ENCODE measurements at places on chromosomes 3 and 15.

DNA sequence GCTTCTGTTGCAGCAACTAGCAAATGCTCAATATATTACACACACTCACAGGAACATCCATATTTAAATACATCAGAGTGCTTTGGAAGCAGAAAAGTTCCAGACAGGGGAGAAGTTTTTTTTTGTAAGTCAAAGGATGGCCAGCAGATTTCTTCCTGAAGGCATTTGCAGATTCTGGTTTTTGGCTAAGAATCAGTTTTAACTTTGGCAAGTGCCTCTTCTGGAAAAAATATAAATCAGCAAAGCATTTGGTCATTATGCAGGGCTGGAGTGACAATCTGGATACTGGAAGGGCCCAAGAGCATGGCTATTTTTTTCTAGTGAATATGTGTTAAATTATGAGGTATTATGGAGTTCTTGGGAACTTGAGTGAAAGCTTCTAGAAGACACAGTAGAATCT, 495.3 kb upstream of the ARPP21 start:
- no peak for DNase-seq

- no peak for DNase-seq
These were observed 84.0 kb downstream of the DIPK2A start for GRCh38 chr3:144055604-144056003.

DNA sequence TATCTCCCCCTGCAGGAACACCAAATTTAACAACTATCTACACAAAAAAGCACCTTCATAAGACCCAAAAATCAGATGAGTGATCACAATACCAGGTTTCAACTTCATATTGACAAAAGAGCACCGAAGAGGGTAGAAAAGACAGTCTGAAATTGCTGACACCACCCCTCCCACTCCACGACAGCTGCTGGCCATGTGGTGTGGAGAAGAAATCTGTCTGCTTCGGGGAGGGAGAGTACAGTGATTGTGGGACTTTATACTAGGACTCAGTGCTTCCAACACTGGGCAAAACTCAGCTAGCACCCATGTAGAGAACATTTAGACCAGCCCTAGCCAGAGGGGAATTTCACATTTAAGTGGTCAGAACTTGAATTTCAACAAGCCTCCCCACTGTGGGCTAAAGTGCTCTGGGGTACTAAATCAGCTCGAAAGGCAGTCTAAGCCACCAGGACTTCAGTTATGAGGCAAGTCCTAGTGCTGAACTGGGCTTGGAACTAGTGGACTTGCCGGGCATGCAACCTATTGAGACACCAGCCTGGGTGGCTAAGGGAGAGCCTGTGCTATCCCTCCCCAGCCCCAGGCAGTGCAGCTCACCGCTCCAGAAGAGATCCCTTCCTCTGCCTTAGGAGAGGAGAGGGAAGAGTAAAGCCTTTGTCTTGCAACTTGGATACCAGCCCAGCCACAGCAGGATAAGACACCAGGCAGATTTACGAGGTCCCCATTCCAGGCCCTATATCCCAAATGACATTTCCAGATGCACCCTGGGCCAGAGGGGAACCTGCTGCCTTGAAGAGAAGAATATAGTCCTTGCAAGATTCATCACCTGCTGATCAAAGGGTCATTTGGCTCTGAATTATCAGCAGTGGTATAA, 44.6 kb upstream of the POU1F1 start:
- DNase-seq, result no peak

GRCh38 chr15:41333026-41333562, 413 bp downstream of the NUSAP1 start:
- peak; percentile 41 for DNase-seq

DNA sequence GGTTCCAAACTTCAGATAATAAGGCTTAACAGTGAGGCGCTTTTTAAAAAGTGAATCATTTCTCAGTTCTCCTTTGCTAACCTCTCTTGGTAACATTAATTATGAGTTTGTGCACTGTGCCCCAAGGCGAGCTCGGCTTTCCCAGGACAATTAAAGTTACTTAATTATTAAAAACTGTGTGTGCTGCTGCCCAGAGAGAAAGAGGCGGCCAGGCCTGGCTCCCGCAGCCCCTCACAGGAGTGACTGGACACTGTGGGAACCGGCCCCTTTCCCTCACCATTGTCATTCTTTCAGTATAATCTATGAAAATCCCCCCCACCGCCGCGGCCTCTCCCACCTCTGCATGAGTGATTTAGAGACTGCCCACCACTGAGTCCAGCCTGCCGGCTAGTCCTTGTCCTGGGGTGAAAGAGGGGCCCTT, 43.1 kb upstream of the HES1 start:
- DNase-seq, result no peak

Data from NCI-H1417 treated with DMSO at 0.1 percent for 48 hours (cell line).